Activated CD4-positive, alpha-beta T cell treated with anti-CD3 and anti-CD28 coated beads, Interleukin-2, Interleukin-4, amounts not matched to agents 100 ng/mL and 50 ng/mL, durations not matched to agents 16 hours and 8 hours (primary cell): ENCODE measurements at places on chromosomes 7 and 10.

GRCh38 chr7:25500393-25500921, 272.2 kb upstream of the NPVF start:
- no peak for DNase-seq

- DNase-seq: no peak
Measured at GRCh38 chr10:21520949-21521348, 4.5 kb downstream of the SKIDA1 start.

- no peak for DNase-seq
Measured at GRCh38 chr7:74194686-74195085, 15.1 kb upstream of the LAT2 start.

- no peak for DNase-seq
Measured at GRCh38 chr7:51102828-51103227, 213.8 kb downstream of the COBL start.
